Activated naive CD4-positive, alpha-beta T cell (primary cell): ENCODE measurements at places on chromosomes 16 and 17.

DNA sequence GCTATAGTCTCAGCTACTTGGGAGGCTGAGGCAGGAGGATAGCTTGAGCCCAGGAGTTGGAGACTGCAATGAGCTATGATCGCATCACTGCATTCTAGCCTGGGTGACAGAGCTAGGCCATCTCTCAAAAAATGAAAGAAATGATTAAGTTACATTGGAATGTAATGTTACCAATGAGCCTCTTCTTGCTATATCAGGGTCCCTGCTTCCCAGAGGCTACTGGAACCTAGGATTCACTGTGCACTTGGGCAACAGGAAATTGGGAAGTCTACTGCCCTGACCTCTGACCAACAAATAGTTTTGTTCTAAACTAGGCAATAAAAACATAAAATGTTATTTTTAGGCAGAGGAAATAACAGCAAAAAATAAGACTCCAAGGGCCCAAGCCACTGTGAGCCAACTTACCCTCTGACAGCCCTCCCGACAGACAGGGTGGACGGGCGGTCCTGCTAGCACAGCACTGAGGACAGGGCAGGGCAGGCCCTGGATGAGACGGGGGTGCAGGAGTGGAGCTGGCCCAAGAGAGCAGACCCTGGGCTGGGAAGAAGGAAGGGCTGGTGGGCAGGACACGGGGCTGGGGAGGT is 27.5 kb downstream of the NSMCE1 start:
- DNase-seq, result no peak

DNA sequence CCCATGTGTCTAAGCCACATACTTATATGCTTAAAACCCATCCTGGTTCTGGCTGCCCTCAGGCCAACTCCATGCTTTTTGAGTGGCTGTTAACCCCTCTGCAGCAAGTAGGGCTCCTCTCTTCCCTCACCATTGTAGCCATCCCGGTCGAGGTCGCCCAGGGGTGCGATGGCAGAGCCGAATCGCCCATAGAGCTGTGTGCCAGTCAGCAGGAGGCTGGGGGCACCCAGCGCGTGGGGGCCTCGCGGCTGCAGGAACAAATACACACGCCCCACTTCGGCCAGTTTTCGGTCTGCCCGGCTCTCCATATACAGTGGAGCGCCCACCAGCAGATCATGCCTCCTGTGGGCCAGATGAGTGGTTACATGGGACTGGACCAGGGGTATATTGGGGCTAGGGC is 6.1 kb downstream of the ITGA2B start:
- no peak for DNase-seq

- no peak for DNase-seq
Measured at GRCh38 chr16:5738586-5738985, 641.0 kb upstream of the EEF2KMT start.

DNA sequence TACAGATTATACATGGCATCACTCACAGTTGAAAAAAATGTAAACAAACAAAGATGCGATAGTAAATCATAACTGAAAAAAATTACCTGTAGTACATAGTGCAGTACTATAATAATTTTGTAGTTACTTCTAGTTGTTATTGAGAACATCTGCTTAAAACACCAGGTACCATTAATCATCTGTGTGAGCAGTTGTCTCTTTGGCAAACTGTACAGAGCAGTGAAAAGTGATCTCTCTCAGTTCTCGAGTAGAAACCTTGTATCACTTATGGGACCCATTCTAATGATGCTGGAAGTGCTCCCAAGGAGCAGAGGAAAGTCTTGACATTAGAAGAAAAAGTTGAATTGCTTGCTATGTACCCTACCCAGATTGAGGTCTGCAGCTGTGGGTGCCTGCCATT is 8.9 kb upstream of the TENT4B start:
- no peak for DNase-seq

GRCh38 chr17:49327835-49328784 is 33.9 kb downstream of the ZNF652 start:
- no peak for DNase-seq

DNA sequence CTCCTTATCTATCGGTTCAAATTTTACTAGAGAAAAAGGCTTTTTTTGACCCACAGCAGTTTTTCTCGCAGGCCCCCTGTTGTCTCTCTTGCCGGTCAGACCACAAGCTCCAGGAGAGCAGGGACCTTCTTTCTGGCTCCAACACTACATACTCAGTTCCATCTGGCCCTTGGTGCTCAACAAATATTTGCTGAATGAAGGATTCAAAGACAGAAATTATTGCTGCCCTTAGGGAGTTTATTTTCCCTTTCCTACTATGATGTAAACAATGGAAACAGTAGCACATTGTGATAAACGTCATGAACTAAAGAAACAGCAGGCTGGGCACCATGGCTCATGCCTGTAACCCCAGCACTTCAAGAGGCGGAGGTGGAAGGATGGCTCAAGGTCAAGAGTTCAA is 59.0 kb upstream of the ATP2A3 start:
- DNase-seq, result no peak

DNA sequence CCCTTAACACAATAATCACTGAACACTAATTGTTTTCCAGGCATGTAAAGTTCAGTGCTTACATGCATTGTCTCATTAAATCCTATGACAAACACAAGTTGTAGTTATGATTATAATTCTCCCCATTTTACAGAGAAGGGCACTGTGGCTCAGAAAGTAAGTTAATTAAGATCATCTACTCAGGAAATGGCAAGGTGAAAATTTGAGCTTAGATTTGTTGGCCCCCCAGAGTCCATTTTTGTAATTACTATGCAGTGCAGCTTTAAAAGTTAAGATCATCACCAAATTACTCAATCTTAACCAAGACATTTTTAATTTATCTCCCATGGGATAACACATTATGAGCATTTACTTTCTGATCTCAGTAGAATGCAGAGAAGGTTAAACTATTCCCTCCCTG is 34.2 kb upstream of the CCL1 start:
- DNase-seq, result no peak

DNA sequence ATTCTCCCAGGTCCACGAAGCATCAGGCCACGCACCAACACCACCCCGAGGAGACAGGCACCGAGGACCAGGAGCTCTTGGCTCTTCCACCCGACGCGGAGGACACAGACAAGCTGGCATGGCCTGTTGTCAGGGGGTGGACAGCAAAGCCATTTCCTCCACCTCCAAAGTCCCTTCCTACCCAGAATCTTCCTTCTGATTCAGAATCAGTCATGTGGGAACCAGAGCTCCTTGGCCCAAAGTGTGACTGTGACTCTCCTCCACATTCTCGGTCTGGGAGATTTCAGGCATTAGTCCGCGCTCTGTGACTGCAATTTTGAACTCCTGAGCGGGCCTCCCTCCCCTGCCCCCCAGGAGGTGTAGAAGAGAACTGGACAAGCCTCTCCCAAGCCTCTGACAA is 9.2 kb downstream of the DNAH17 start:
- no peak for DNase-seq

DNA sequence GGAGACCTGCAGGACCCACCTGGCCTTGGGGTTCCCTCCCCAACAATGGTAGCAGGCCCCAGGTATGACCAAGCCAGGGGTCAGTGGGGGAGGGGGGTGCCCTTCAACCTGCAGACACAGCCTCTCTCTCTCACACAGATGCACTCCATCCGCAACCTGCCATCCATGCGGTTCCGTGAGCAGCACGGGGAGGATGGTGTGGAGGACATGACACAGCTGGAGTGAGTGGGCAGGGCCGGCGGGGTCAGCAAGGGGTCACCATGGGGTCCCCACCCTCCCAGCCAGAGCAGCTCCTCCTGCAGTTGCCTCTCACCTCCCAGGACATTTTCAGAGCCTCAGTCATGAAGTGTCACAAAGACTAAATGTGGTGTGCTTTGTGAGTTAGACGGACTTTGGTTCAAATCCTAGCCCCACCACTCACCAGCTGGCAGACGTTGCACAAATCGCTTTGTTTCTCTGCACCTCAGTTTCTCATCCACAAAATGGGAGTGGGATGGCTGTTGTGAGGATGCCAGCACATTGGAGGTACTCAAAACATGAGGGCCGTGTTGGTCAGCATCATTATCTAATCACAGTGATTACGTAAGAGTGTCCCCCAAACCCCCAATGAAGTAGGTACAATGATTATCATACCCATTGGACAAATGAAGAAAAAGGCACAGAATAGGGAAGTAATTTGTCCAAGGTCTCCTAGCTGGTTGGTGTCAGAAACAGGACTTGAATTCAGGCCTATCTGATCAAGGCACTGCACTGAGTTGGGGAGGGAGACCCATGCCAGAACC is 16.0 kb downstream of the MYO15A start:
- DNase-seq, result no peak

DNA sequence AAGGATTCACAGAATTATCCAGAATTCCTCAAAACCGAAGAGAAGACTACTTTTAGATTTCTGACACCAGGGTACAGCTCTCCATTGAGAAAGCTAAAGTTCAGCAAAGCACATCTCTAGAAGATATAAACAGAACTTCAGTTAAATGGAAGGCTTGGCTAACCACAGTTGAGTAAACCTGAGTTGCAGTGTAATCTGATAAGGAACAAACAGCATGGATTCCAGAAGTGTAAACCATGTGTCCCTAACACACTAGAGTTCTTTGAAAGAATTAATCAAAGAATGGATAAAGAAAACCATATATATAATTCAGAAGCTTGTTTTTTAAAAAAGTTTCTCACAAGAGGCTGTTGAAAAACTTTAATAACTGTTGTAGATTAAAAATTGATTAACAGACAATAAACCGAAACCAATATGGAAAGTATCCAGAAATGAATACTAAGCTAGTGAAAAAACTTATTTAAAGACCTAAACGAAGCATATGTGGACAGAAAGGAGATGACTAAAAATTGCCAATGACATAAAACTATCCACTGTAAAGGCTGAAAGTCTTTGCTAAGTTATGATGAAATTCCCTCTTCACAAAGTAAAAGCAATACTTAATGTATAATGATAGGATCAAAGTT is 4.3 kb downstream of the RNF43 start:
- DNase-seq, result no peak

- no peak for DNase-seq
Measured at GRCh38 chr17:40565769-40566409, 617 bp upstream of the CCR7 start.

DNA sequence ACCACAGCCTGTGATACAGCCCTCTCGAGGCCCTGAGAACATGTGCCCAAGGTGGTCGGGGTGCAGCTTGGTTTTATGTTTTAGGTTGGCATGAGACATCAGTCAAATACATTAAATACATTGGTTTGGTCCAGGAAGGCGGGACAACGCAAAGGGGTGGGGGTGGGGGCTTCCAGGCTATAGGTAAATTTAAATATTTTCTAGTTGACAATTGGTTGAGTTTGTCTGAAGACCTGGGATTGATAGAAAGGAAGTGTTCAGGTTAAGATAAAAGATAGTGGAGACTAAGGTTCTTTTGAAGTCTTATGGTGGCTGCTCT is 1.2 kb upstream of the ZKSCAN2 start:
- DNase-seq, result no peak

- DNase-seq, result no peak
Measured at GRCh38 chr16:72409423-72409822, 237.5 kb upstream of the PMFBP1 start.

- no peak for DNase-seq
Measured at GRCh38 chr17:13646411-13646810, 44.7 kb upstream of the HS3ST3A1 start.

GRCh38 chr17:19244781-19245180 is 7.6 kb downstream of the EPN2 start:
- DNase-seq, result no peak

GRCh38 chr17:67836205-67836987 is 11.1 kb downstream of the BPTF start:
- DNase-seq, result no peak

DNA sequence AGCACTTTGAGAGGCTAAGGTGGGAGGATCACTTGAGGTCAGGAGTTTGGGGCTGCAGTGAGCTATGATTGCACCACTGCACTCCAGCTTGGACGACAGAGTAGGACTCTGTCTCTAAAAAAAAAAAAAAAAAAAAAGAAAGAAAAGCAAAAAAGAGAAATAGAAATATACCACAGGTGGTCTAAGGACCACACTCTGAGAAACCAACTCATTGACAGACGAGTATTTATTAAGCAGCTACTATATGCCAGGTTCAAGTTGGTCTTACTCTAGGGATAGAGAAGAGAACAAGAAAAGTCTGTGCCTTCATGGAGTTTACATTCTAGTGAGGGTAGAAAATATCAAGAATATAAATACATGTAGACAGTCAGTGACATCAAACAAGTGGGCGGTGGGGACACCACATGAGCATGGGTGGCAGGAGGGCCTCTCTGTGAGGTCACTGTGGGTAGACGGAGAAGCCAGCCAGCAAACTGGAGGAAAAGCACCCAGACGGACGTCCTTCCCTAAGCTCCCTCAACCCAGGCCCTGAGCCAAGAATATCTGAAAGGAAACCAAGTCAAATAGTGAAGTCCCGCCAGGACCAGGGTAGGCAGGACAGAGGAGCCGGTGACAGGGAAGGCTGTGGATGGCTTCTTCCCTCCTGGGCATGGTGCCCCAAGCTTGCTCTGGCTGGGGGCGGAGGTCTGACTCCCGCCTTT is 4.7 kb downstream of the CDIPT start:
- no peak for DNase-seq

DNA sequence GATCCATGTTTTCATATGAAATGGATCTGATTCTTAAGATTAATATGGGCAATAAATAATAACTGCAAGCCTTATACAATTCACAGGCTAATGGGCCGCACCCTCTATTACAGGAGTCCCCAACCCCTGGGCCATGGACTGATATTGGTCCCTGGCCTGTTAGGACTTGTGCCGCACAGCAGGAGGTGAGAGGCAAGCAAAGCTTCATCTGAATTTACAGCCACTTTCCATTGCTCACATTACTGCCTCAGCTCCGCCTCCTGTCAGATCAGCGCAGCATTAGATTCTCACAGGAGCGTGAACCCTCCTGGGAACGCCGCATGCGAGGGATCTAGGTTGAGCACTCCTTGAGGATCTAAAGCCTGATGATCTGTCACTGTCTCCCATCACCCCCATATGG is 26.8 kb downstream of the METTL16 start:
- no peak for DNase-seq

DNA sequence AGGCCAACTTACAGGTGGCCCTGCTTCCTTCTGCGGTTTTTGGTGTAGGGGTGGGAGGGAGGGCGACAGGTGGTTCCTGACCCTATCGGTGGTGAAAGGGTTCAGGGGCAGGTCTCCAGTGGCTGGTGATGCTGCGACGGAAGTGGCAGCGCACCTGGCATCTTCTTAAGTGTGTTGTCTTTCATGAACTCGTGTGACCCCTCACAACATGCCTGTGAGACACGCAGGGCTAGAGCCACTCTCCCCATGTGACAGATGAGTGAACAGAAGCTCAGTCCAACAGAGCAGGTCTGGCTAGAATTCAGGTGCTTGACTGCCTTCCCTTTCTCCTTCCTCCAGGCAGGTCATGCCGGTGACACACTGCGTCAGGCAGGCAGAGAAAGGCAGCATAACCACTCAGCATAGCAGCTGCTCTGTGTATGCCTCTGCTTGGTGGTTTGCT is 8.0 kb downstream of the TNFAIP1 start:
- DNase-seq, result no peak

- DNase-seq, result no peak
Measured at GRCh38 chr16:56836410-56837230, 28.4 kb upstream of the SLC12A3 start.

GRCh38 chr16:71853413-71853812 is 7.6 kb downstream of the ATXN1L start:
- no peak for DNase-seq
